ENCODE measurements at places on chromosomes 7 and 10.

DNA sequence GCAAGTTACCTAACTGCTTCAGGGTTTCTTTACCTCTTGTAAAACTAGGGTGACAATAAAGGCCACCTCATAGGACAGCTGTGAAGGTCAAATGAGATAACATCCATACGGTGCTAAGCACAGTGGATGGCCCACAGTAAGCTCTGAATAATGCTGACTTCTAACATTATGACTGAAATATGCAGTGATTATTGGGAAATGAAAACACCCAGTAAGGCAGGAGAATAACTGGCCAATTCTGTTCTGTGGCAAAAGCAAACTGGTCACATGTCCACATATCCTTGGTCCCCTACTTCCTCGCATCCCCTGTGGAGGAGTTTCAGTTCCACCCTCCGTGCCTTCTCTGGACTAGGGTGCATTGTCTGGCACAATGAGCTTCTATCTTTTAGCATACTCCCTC lies 1.4 kb downstream of the CUBN start:
- no peak for DNase-seq

DNA sequence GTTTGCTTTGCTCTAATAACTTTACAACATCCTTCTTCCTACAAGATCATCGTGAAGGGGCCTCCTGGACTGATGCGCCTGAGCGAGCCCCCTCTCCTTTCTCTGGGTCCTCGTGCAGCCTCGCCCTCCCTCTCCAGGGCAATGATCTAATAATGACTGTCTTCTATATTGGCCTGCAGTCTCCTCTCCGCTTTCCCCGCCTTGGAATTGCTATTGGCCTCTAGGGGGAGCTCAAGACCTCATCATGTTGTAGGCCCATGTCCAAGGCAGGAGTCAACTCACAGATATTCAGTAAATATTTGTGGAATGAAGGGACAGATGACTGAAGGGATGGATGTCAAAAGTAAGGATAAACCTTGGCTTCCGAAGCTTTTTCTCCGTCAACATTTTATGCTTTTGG lies 1180.3 kb downstream of the TYW1 start:
- DNase-seq: peak; percentile 54

DNA sequence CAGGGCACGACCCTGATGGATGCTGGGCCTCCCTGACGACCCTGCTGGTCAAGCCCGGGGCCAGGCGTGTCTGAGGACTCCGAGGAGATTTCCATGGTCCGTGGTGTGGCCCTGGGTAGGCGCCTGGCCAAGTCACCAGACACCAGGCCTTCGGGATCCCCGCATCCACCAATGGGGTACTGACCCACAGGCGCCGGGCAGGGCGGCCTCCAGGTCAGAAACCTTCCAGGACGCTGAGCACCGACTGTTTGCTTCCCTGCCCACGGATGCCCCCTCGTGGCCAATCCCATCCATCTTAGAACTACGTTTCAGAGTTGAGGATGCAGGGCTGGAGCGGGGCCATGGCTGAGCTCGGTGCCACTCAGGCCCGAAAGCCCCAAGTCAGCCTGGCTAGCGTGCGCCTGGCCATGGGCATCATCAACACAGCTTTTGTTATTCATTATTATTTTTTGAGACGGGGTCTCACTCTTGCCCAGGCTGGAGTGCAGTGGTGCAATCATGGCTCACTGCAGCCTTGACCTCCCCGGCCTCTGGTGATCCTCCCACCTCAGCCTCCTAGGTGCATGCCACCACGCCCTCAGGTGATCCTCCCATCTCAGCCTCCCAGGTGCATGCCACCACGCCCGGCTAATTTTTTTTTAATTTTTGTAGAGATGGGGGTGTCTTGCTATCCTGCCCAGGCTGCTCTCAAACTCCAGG lies 7.1 kb upstream of the AMZ1 start:
- DNase-seq: peak; percentile 40

DNA sequence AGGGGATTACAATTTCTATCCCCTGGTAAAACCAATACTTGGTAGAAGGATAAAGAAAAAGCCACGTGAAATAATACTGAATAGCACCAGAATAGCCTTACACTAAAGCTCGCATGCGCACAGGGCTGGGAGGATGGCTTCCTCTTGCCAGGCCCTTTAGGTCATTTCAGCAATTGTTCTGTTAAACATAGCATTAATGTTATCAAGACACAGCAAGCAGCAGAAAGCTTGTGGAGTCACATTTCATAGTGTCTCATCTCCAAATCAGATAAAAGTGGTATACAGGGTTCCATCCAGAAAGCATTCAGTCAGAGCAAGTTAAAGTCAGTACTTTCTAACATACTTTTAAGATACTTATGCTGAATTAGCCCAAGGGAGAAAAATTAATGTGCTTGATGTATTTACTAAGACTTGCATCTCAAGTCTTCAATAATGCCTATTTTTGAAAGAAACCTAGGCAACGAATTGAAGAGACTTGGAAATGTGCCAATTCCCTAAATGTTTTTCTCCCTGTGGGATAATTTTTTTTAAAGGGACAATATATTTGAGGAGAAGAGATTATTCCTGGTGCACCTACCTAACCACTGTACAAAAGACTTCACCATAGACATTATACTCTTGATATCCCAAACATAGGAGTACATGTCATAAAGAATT lies 14.3 kb upstream of the NPM3 start:
- no peak for DNase-seq

- DNase-seq: no peak
Observed at GRCh38 chr10:69279110-69279509, 814 bp downstream of the HK1 start.

DNA sequence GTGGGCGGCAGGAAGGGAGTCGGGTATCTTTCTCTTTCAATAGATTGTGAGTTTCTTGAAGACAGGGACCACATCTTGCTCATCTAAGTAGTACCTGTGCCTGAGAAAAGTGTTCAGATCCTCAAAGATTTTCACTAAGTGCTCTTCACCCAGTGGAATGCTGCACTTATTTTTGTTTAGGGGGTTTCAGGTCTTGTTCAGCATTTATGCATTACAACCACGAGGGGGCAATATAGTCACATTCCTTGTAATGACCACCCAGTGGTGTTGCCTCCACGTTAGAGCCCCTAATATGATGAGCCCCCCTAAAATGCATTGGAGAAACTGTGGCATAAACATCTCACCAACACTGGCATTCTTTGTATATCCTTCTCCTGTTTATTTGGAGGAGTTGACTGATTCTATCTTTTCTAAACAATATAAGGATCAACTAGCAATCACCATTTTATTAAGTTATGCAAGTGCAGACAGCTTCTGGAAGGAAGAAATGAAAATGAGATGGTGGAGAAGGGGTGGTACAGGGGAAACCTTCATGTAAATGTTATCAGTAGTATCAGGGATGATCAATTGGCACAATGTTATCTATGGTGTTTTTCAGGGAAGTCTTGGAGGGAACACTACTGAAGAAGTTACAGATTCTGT lies 3.1 kb upstream of the PAPSS2 start:
- DNase-seq: peak; percentile 41

GRCh38 chr7:116591202-116592040 lies 66.6 kb downstream of the CAV1 start:
- DNase-seq: peak; percentile 60

DNA sequence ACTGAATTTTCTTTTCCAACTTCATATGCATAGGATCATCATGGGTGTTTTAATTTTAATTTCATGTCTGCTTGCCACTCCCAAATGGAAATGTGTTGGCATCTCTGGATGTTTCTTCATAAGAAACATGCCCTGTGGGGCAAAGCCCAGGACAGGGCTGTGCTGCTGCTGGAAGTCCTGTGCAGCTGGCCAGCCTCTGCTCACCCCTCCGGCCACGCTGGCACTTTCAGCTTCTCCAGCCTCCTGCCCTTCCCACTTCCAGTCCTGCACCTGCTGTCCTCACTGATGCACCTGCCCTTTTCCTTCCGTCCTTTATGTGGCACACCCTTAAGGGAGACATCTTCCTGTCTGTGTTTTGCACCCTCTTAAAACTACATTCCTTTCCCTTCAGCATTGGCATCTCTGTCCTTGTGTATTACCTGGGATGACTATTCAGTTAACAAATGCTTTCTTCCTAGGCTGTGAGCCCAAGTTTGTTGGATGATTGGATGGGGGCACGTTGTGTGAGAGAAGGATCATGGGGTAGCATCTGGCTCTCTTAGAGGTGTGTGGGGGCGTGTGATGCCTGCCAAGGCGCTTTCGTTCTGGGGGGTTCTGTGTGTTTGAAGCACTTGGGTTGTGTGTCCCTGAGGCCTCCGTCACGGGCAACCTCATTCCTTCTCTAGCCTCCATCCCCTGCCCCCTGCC lies 56.8 kb downstream of the TCF7L2 start:
- DNase-seq: no peak

- DNase-seq: no peak
Observed at GRCh38 chr10:71969929-71970328, 5.7 kb downstream of the CHST3 start.

- DNase-seq: peak; percentile 48
Observed at GRCh38 chr10:62681211-62681940, 123.1 kb upstream of the ADO start.

GRCh38 chr7:151673216-151673615 lies 153.5 kb upstream of the RHEB start:
- no peak for DNase-seq

- no peak for DNase-seq
Observed at GRCh38 chr7:108028111-108028510, 25.1 kb upstream of the LAMB1 start.

DNA sequence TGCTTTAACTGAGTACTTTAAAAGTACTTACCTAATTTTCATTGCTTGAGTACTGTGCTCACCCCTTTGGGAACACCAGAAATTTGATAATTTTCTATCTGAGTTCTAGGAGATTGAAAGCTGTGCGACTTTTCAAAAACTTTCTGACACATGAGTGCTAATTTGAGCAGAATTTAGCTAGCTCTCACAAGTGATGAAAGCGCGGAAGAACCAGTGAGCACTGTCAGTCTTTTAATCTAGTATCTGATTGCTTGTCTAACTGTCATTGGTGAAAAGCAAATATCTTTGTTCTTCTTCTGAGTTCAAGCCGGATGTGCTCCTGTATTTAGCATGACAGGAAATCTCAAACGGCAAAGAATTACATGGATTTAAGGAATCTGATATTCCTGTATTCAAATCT lies 899.4 kb downstream of the CNTNAP2 start:
- no peak for DNase-seq

DNA sequence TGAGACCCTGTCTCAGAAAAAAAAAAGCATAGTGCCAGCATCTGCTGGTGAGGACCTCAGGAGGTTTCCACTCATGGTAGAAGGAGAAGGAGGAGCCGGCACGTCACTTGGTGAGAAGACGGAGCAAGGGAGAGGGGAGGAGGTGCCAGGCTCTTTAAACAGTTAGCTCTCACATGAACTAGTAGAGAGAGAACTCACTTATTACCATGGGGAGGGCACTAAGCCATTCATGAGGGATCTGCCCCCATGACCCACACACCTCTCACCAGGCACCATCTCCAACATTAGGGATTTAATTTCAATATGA lies 62.9 kb upstream of the VKORC1L1 start:
- no peak for DNase-seq

DNA sequence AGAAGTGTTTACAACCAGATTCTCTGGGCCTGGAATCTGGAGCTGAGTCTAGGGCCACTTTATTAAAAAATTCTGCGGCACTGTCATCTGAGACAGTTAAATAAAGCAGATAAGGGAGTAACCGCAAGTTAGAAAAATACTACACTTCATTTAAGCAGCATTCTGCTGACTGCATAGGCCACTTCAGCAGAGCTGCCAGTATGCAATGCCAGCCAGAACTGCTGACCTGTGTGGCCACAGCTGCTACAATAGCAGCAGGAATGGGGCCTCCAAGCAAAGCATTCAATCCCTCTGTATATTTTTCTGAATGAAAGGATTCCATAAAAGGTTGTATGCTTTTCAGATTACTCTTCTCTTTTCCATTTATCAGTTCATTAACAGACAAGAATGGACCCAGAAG lies 136.0 kb downstream of the COL28A1 start:
- no peak for DNase-seq

DNA sequence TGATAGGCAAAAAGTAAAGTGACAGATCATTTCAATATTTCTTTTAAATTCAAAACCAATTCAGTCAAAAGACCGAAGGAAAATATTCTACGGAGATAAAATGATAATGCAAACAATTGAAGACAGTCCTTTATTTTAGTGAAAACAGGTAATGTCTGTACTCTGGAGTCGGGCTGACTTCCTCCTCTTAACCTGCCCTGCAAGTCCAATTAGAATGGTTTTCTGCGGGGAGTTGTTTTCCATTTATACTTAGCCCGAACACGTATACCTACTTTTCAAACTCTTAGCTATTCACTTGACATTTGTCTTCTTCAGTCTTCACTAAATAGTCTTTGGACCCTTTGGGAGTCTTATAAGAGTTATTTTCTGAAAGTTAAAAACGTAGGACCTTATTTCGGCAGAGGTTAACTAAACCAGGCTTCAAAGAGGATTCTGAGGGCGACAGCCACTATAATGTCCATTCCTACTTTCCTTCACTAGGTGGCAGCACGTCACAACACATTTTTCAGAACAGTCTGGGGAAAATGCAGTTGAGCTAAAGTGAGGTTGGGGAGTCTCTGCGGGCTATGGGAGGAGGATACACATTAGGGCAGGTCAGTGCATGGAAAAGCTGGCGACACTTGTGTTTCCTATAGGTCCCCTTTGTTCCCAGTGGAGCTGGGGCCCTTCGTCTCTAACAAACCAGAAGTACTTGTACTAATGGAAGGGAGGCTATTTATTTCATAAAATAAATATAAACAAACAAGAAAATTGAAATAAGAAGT lies 472.0 kb downstream of the KCNMA1 start:
- peak; percentile 51 for DNase-seq
